SW 1271 (cell line): ENCODE measurements at places on chromosomes 7 and 10.

DNA sequence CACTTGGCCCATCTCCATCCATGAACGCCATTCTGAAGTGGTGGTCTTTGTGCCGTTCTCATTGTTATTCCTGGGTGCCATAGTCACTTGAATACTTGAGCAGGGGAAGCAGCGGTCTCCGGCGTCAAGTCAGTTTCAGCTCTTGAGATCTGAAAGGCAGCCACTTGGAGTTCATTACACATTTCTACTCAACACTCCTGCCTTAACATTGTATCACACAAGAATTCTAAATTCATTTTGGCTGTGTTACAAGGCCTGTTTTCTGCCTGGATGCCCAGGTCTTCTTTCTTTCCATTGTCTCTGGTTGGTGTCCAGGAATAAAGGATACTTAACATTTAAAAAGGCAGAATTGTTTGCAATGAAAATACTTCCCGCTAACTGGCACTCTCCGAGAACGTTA is 69.0 kb upstream of the RAB11FIP2 start:
- DNase-seq, result no peak

GRCh38 chr7:30926313-30926712 is 14.7 kb downstream of the AQP1 start:
- DNase-seq, result no peak

- no peak for DNase-seq
Measured at GRCh38 chr7:921071-921461, 33.4 kb downstream of the ADAP1 start.

- DNase-seq, result no peak
Measured at GRCh38 chr7:45650404-45651394, 76.5 kb downstream of the ADCY1 start.

DNA sequence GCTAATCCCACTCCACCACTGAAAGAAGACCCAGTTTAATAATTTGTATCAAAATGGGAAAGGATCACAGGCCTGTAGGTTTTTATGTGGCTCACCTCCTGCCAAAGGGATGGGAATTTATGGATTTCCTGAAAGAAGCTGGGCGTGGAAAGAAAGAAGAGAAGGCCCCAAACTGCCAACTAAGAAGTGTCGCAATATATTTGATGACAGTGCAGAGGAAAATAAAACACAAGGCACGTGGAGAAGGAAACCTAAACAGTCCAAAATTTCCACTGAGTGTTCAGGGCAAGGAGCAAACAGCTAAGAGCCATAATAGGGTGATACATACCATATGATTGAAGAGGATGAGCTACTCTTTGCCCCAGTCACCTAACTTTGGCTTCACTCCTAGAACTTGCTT is 667.2 kb downstream of the GATA3 start:
- DNase-seq, result no peak

GRCh38 chr10:19986591-19986990 is 170.4 kb downstream of the PLXDC2 start:
- no peak for DNase-seq

GRCh38 chr7:31077484-31078362 is 25.6 kb downstream of the ADCYAP1R1 start:
- DNase-seq, result no peak

- DNase-seq, result no peak
Measured at GRCh38 chr10:113872139-113873030, 17.9 kb downstream of the NHLRC2 start.

- no peak for DNase-seq
Measured at GRCh38 chr7:111509288-111509687, 53.0 kb downstream of the IMMP2L start.

DNA sequence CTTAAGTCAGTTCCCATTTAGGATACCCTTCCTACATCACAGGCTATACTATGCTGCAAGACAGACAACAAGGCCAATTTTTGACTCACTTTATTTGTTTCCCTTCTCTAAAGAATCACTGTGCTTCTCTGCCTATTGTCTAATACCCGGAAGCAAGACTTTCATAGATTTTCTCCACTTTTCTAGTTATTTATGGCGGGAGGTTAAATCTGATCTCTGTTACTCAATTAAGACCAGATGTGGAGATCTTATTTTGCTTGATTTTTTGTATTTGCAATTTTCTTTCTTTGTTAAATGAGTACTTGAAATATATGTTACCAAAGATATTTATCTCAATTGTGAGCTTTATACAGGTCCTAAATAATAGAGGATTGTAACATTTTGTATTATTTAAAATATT is 511.5 kb downstream of the ATRNL1 start:
- no peak for DNase-seq

DNA sequence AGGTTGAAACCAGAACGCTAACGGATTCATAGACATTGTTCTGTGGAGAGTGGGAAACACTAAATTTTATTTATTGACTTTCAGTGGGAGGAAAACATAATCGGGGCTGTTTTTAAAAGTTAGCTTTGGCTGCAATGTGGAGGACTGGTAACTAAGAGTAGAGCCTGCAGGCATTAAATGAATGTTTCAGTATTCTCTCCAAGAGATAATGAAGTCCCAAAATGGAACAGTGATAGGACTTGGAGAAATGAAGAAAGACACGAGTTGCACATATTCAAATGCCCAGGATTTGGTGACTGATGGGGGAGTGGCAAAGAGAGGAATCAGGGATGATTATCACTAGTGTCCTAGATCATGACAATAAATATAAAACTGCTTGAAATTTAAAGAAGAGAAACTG is 359.8 kb upstream of the LRRTM3 start:
- DNase-seq, result no peak
